PC-3 (cell line): ENCODE measurements at places on chromosomes 4 and X. TPM values are rescaled to one million over a fixed set of nuclear protein-coding genes. Genes with fewer than 3 reads are reported as not detected.

DNA sequence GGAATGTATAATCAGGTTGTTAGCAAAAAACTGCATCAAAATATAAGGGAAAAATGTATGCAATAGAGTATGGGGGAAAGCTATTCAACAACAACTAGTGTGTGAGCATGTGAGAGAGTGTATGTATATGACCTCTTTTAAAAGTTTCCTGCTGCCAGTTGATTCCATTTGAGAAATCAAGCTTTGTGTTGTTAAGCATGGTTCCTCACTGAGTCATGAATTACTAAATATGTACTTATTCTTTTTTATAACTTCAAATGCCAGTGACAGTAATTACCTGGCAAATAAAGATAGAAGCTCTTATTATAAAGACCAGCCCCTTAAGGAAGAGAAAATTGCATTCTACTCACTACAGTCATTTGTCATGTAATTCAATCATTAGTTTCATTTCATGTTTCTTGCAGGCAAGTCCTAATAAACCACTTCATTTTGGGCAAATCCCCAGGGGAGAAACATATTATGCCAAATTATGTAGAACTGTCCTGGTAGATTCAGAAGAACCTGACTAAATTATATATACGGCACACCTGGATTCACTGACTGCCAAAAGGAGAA lies 19.2 kb downstream of the RASGEF1B start:
- peak; percentile 76 for DNase-seq

ETNPPL gene
- not detected in 2 replicates for total RNA-seq

- no peak for DNase-seq
Measured at GRCh38 chr4:169099771-169100180, 89.7 kb upstream of the CBR4 start.

- DNase-seq, result no peak
Measured at GRCh38 chr4:142416121-142416520, 430.0 kb downstream of the INPP4B start.

- no peak for DNase-seq
Measured at GRCh38 chr4:116664198-116664597, 421.2 kb downstream of the TRAM1L1 start.

GRCh38 chrX:11462136-11462535 lies 168.9 kb downstream of the AMELX start:
- DNase-seq, result no peak

GRCh38 chr4:168451744-168452390 lies 28.4 kb downstream of the DDX60L start:
- peak; percentile 84 for DNase-seq

DNA sequence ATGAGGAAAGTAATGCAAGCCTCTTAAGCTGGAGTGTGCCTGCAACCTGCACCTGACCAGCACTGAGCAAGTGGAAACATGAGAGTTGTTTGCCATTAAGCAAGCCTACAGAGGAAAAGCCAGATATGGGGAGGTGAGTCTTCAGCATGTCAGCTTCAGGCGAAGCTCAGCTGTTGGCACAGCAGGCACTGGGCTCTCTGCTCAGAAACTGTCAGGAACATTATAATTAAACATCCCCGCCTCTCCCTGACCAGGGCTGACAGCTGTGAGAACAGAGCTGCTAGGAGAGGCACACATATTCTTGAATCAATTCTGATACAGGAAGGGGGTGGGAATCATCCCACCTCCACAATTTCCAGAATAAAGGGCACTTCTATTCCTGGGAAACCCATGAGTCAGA lies 19.0 kb upstream of the DCX start:
- DNase-seq, result no peak

- DNase-seq, result peak; percentile 39
Measured at GRCh38 chr4:138609943-138610350, 367.8 kb upstream of the SLC7A11 start.

DNA sequence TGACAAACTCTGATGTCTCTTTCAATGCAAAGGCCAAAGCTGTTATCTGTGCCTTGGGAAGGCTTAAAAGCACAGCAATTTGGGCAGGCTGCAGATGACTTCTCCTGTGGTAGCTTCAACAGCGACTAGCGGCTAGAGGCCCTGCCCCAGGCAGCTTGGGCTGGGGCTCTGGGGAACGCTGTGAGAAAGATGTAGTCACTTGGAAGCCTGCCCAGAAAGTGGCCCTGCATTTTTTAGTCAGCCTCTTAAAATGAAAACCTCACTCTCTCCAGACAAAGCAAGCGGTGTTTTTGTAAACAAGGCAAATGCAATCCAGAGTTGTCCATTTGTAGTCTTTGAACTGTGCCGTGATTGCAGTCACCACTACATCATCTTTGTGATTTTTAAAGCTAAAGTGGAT lies 27.5 kb downstream of the PCYT1B start:
- DNase-seq, result peak; percentile 80

- peak; percentile 3 for DNase-seq
Measured at GRCh38 chr4:28373601-28374000, 1513.0 kb downstream of the STIM2 start.

GRCh38 chrX:42131856-42132255 lies 208.5 kb upstream of the CASK start:
- DNase-seq, result peak; percentile 44

- no peak for DNase-seq
Measured at GRCh38 chr4:7967501-7968261, 28.0 kb upstream of the AFAP1 start.

CPE gene
- total RNA-seq, result 15.4 and 15.5 TPM in 2 replicates

- DNase-seq, result no peak
Measured at GRCh38 chr4:128521156-128521555, 233.5 kb upstream of the PGRMC2 start.

GRCh38 chr4:99285387-99285786 lies 5.4 kb downstream of the ADH1A start:
- no peak for DNase-seq

DNA sequence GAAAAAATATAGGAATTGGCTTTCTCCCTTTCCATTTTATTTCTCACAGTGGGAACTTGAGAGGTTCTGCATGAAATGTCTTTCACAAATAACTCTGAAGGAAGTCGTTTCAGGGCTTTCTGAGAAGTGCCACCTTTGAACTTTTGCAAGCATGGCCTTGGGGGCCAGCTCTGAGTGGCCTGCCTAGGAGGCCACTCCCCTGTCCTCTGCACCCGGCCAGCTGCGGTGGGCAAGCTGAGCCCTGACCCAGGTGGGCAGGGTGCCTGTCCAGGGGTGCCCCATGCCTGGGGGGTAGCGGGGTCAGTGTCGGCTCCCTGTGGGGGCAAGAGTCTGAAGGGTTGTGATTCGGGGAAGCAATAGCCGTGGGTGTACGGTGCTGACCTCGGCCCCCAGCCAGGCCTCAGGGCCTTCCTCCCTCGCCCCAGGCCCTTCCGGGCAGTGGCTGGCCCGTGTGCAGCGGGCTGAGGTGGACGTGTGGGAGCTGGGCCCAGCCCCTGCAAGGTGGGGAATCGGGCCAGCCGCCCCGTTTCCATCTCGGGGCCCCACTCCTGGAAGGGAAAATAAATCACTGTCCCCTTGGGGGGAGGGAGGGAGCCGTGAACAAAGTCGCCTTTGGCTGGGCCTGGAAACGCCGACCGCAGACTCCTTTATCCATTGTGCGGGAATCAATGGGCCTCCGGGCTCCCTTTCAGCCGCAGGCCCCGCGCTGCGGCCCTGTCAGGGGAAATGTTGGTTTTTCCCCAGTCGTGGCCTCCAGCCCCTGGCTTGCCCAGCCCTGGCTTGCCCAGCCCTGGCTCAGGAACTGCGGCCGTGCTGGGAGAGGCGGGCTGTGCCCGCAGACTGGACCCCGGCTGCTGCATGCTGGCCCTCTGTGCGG lies 3.1 kb downstream of the FGFRL1 start:
- DNase-seq, result no peak

DNA sequence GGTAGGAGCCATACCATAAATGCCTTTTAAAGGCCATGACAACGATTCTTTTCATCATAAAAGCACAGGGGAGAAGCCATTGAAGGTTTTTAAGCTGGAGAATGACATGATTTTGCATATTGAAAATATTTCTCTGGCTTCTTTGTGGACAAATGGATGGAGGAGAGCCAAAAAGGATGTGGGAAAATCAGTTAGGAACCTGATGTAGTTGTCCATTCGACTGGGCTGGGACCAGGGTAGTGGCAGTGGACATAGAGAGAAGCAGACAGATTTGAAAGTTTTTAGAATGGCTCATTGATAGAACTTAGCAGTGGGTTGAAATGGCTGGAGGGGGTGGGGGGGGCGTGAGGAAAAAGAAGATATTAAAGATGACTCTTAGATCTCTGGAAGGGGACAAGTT lies 19.7 kb upstream of the MSN start:
- no peak for DNase-seq

DNA sequence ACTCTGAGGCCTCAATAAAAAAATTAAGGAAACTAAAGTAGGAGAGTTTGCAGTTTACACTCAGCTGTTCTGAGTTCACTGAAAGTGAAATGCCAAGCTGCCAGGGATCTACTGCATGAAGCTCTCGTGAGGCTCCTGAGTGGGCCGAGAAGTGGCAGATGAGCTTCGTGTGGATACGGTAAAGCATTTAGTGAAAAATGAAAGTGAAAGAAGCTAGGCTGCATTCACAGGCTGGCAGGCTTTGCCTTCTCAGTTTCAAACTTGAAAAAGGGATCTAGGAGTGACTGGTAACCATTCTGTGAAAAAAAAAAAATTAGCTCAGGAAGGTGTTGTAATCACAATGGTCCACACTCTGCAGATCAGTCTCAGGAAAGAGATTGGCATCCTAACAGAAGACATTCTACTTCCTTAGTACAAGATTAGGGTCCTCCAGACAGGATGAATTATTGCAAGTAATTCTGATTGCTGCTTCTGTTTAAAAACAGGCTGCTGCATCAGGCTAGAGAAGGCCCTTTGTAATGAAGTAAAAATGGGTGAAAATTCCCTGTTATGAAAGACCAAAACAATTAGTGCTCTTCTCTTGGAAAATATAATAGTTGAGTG lies 679.9 kb downstream of the RPA4 start:
- peak; percentile 11 for DNase-seq

DNA sequence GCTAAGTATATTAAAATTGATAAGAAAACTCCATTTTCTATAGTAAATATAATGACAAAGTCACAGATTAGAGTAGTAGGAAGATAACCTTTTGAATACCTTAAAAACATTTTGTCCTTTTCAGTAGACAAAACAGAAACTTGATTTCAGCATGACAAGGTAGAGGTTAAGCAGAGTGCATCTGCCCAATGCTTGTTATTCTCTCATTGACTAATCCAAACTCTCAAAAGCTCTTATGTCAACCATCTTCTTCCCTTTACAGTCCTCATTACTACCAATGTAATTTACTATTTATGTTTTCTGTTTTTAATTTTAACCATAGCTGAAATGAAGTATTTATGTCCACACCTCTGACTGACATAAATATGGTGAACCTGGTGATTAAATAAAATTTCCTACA lies 11.1 kb downstream of the NIPAL1 start:
- DNase-seq, result no peak

SPANXA1 gene
- not detected in 2 replicates for total RNA-seq

DNA sequence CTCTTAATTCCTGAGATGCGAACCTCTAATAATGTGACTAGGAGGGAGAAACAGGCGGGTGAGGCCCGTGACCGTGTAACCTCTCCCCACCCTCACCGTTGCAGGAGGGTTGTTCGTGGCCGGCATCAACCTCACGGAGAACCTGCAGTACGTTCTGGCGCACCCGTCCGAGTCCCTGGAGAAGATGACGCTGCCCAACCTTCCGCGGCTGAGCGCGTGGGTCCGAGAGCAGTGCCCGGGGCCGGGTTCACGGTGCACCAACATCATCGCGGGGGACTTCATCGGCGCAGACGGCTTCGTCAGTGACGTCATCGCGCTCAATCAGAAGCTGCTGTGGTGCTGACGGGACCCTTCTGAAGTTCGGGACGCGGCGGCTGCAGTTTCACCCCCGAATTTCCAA lies 17.8 kb downstream of the PLCXD1 start:
- no peak for DNase-seq

DNA sequence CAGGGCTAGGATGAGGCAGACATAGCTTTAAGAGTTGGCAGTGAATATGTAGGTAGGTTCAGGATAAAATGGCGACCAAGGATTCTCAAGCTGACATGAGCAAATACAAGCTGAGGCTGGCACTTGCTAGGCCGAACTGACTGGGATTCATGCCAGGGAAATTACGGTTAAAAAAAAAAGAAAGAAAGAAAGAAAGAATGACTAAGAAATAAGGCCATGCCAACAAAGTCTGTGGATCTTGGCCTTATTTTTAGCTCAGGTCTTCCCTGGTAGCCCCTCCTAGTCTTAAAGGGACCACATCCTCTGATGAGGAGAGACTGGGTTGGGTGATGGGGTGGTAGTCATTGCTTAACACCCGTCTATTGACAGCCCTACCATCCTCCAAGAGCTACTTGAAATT lies 64.4 kb upstream of the KLHL13 start:
- DNase-seq, result peak; percentile 50

DNA sequence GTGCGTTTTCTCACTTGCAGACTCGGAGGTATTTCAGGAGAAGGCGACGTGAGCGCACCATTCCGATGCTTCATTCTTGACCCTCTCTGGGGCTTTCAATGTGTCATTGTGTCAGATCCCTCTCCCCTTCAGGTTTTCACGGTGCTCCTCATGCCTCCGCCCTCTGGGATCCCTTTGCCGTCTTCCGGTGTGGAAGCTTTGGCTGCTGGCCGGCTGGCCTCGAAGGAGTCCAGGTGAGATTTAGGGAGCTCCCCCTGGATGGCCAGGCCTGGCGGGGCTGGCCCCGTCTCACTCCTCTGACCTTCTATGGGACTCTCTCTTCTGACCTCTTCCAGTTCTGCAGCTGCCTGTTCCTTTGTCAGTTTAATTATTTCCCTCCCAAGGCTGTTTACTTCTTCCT lies 12.9 kb downstream of the SOD3 start:
- DNase-seq, result no peak

CT55 gene
- total RNA-seq, result not detected in 2 replicates

- DNase-seq, result no peak
Measured at GRCh38 chr4:25569716-25570115, 85.9 kb upstream of the SLC34A2 start.

DNA sequence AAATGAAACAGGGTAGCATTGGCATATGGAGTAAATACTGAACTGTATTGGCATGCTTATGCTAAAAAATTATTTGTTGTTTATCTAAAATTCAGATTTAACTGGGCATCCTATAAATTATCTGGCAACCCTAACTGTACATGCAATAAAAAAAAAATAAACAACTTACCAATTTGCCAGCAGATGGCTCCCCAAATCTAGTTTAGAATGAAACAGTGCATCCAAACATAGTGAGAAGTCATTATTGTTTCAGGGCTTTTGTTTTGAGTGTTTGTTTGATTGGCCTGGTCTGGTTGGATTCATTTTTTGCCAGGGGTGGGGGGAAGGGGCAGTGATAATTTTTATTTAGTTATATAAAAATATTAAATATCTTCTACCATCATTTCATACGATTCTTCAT lies 12.8 kb upstream of the NSUN7 start:
- peak; percentile 42 for DNase-seq

DNA sequence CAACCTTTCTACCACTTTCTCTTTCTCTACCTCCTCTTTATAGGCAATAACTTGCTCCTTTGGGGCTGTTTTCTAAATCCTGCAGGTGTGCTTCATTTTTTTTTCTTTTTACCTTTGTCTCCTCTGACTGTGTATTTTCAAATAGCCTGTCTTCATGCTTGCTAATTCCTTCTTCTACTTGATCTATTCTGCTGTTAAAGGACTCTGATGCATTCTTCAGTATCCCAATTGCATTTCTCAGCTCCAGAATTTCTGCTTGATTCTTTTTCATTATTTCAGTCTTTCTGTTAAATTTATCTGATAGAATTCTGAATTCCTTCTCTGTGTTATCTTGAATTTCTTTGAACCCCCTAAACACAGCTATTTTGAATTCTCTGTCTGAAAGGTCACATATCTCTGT lies 67.7 kb upstream of the IL2 start:
- no peak for DNase-seq

RAP2C gene
- 13.0 and 13.8 TPM in 2 replicates for total RNA-seq

FGA gene
- not detected in 2 replicates for total RNA-seq

GC gene
- not detected in 2 replicates for total RNA-seq

- no peak for DNase-seq
Measured at GRCh38 chr4:32624943-32625603, 1904.9 kb downstream of the PCDH7 start.
